Activated CD8-positive, alpha-beta T cell treated with anti-CD3 and anti-CD28 coated beads for 36 hours (primary cell): ENCODE measurements at places on chromosomes 3 and 15.

- no peak for DNase-seq
Measured at GRCh38 chr3:126546013-126546412, 12.7 kb downstream of the C3orf22 start.

DNA sequence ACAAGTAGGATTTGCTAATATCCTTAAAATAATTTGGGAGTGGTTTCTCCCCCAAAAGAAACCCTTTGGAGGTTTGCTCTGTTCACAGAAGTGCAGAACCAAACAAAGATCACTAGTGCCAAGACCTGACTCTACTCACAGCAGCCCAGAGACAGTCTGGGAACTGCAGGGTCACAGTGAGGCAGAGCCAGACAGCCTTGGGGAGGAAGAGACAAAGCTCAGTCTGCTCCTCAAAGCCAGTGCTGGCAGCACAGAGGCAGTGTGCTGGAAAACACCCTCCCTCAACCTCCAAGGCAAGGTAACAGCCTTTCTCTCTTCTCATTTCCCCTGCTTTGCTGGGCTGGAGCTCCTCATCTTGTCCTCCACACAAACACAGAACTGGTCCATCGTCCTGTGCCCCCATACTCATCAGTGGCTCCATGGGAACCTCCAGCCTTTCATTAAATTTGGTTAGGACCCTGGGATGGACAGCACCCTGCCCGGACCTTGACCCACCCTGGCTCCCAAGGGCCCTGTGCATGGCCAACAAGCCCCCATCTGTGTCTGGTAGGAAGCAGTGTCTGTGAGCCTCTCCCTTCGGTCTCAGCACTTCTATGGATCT, 12.6 kb downstream of the RAB6B start:
- DNase-seq = no peak

DNA sequence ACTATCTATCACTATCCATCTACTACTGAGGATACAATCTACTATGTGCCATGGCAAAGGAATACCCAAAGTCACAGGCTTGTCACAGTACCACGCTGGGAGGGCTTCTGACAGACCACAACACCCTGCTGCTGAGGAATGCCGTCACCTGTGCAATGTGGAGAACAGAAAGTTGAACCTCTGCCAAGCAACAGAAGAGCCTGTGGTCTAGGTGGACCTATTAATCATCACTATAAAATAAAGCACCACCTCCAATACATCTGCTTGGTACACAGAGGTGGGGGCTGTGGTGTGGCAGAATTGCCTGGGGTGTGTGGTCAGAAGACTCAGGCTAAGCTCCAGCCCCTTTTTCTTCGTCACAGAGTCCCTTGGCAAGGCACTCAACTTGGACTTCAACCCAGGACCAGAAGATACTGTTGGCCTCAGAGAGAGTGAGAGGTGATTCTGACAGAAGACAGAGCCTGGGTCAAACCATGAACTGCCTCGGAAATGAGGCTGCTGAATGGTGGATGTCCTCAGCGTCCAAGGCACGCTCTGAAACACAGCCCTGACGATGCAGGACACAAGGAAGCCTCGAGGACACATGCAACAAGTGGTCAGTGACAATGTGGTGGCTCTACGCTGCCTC, 189.4 kb upstream of the CHRNA7 start:
- DNase-seq = no peak

DNA sequence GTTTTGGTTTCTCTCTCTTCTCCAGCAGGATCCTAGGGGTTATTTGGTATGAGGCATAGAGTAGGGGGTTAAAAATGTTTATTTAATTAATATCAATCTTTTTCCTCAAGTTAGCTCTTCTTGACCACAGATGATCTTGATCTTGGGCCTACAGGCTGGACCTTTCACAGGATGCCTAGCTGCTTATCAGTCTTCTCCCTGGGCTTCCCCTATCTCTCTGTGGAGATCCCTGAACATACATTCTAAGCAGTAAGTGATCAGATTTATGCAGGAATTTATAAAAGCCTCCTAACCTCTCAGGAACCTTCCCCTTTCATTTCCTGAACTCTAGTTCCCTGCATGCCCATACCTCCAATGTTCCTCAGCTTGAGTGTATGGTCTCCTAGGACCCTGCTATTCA, 428.3 kb downstream of the TBC1D5 start:
- DNase-seq = no peak

- no peak for DNase-seq
Measured at GRCh38 chr3:12159227-12159601, 502 bp upstream of the TIMP4 start.

GRCh38 chr15:73851689-73852088, 21.7 kb upstream of the TBC1D21 start:
- peak; percentile 66 for DNase-seq

- no peak for DNase-seq
Measured at GRCh38 chr3:112253301-112253971, 40.6 kb downstream of the SLC9C1 start.

- DNase-seq = no peak
Measured at GRCh38 chr3:107870943-107871638, 219.7 kb downstream of the CD47 start.

GRCh38 chr3:134476306-134476705, 9.5 kb downstream of the ANAPC13 start:
- DNase-seq = no peak

- DNase-seq = no peak
Measured at GRCh38 chr3:10546181-10546624, 40.8 kb upstream of the ATP2B2 start.

GRCh38 chr3:177440456-177441104, 243.3 kb upstream of the TBL1XR1 start:
- DNase-seq = no peak

DNA sequence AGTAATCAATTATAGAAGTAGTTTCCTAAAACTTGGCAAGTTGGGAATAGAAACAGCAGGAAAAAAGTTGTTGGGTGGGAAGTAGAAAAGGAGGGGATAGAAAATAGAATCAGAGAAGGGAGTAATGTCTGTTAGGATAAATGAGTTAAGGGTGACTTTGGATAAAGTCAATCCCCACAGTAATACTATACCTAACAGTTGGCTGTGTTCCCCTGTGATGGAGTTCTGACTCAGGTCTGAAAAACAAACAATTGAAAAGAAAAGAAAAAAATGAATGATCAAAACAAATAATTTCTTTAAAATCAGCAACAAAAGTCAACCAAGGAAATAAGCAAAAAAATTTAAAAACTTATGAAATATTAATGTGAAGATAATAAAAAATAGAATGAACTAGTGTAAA, 50.3 kb downstream of the EMC4 start:
- no peak for DNase-seq

DNA sequence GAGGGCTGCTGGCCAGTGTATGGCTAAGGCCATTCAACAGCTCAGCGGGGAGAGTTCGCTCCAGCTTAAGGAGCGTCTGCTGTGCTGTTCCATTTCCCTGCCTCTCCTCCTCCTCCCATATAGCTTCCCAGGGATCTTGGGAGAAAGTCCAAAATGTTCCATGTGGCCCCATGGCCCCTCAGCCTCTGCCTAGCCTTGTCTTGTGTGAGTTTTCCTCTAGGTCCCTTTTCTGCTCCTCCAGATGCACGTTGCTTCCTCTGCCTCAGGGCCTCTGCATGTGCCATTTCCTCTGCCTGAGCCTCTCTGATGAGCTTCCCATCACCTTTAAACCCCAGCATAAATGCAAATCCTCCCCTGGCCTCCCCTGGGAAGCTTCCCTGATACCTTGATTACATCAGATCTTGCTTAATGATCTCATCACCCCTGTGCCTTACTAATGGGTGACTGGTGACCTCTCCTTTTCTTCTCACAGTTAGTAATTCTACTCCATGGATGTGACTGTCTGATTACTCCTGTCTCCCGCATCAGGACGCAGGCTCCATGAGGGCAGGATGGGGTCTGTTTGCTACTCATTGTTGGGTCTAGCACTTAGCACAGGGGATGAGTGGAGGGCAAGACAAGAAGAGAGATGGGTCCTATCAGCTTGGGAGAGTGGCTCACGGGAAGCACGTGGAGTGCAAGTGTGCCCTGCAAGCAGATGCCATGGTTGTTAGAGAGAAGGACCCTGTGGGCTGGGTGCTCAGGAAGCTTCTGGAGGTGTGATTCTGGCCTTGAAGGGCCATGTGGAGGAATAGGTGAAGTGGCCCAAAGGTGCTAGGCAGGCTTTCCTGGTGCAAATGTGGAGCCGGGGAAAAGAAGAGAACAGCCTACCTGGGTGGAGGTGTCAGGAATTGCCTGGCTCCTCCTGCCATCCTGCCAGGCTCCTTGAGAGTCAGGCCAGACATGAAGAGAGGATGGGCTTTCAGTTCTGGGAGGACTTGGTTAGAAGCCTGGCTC, 23.8 kb downstream of the ITGA11 start:
- no peak for DNase-seq

GRCh38 chr3:23592961-23593931, 212.5 kb upstream of the UBE2E1 start:
- DNase-seq = no peak

DNA sequence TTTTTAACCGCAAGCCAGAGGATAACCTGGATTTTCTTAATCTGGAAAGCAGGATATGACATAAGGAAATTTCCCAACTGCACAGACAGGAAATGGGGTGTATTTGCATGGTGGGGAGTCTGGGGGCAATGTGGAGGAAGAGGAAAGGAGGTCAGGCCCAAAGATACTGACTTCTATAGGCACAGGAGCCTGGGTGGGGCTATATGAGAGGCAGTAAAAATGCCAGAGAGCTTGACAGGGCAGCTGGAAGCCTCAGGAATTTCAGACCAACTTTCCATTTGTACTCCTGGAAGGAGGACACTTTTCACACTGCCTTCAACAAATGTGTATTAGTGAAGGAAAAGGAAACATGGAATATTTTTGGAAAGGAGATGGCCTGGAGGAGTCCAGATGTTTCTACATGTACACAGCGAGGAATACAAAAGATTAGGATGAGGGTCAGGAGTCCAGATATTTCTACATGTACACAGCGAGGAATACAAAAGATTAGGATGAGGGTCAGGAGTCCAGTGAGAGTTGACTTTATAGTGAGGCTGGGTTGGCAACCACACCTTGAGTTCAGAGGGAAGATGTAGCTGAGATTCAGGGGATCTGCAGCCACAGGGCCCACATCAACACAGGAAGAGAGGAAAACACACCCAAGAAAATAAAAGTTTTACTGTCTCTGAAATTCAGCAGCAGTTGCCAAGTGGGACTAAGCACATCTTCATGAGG, 111.9 kb upstream of the PTPRG start:
- no peak for DNase-seq

DNA sequence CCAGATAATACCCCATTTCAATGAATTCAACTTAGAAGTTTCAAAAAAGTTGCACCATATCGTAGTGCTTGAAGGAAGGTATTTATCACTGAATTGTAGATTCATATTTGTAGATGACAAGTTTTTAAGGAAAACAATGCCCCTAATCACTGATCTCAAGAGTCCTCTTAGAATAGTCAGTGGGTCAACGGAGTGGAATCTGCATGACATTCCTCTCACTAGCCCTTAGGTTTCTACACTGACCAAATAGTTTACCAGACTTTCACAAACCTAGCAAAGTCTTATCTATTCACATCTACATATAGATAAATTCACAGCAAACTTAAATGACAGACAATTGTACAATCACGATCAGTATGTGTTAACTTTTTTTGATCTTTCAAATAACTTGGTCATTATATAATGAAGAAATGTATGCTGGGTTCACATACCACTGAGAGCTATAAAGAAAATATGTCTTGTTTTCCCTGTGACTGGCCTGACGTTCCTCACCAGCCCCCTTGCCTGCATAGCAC, 35.7 kb upstream of the PHLDB2 start:
- no peak for DNase-seq

DNA sequence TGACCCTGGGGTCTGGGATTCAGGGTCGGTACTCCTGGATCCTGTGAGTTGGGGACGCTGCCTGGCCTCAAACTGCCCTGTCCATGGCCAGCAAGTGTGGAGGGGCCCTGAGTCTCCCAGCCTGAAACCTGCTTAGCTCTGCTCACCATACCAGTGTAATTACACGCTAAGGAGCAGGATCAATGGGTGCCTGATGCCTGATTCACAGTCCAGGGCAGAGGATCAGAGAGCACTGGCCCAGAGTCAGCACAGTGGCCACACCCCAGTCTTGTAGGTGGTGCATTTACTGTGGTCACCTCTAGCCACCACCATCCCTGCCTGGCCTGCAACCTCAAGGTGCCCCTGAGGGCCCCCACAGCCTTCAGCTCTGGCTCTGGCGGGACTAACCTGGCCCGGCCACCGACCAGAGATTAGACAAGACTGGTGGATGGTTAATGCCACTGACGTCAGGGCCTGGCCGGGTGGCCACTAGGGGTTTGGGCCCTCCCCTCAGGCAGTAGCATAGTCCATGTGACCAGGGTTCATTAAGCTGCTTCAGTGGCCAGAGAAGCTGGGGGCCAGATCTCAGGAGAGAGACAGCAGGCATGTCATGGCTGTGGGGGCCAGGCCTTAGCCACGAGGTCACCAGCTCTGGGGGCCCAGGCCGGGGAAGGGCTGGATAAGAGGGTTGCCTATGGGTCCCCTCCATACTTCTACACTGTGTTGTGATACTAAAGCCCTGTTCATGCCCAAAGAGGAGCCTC, 3.3 kb upstream of the SLC38A3 start:
- DNase-seq = no peak

- no peak for DNase-seq
Measured at GRCh38 chr15:69290346-69291164, 8.2 kb upstream of the PAQR5 start.

GRCh38 chr3:14906355-14906971, 40.9 kb upstream of the NR2C2 start:
- no peak for DNase-seq

GRCh38 chr3:51715977-51716294, 9.1 kb downstream of the GRM2 start:
- DNase-seq = no peak

- DNase-seq = no peak
Measured at GRCh38 chr3:34323517-34323916, 525.1 kb downstream of the PDCD6IP start.

DNA sequence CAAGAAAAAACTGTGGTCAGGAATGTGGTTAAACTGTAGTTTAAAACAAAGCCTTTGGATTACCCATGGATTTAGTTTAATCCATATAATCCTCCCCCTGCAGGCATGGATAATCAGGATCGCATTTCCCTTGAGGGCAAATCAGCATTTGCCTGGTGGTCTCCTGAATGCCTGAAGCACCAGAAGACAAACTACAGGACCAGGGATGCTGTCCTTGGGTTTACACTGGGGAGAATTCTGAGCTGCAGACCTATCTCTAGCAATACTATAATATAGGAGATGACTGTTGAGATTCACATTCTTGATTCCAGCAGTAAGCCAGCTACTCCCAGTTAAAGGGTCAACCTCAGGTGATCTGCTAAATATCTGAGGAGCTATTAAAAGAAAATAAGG, 10.6 kb downstream of the PIK3CB start:
- no peak for DNase-seq
